ENCODE measurements at places on chromosomes 2 and 18.
A peak's percentile ranks its signal among the peaks of the same experiment; 100 is the strongest.

- peak; percentile 64 for DNase-seq
These were observed 86.0 kb downstream of the RBMS1 start for GRCh38 chr2:160407393-160408172.

GRCh38 chr2:171036532-171036931 is 107.5 kb downstream of the GORASP2 start:
- no peak for DNase-seq

DNA sequence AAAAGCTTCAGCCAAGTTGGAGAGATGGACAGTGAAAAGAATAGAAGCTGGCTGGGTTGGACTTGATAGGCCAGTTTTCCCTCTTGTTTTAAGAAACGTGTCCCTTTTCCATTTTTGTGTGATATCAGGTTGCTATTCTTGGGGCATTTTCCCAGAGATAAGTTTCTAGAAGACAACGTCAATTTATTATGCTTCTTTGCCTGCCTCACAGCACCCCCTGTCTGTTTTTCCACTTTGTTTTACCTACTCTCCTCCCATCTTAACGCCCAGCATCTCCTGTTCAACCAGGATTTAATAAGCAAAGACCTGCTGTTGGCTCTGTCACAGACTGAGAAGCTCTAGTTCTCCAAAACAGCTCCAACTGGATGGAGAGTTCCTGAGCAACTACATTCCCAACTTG is 317.8 kb upstream of the ZNF521 start:
- DNase-seq = no peak

- no peak for DNase-seq
These were observed 37.6 kb upstream of the ARL4C start for GRCh38 chr2:234534515-234534914.

DNA sequence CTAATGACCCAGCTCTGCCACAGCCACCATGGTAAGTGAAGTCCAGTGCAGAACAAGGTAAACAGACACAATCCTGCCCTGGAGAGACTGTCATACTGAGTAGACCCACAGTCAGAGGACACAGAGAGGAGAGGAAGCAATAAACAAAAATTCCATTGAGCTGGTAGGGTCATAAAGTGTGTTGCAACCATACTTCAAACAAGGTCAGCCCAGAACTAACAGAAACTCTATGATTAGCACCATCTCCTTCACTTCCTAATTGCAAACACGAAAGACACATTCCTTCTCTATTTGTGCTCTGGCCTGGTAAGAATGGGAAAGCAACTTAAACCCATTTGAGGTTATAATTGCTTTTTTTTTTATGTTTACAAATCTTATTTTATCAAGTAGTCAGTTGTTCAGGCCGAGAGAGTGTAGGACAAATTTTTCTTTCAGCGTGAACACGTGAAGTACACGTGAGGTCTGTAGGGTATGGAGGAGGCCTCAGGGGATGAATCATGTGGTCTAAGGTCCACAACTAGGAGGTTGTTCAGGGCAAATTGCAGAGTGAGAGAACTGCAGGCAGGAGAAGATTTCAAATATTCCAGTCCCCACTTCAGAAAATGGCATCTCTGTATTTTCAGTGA is 71.4 kb upstream of the GLS start:
- no peak for DNase-seq

GRCh38 chr2:222261504-222261903 is 37.3 kb downstream of the PAX3 start:
- DNase-seq = no peak

DNA sequence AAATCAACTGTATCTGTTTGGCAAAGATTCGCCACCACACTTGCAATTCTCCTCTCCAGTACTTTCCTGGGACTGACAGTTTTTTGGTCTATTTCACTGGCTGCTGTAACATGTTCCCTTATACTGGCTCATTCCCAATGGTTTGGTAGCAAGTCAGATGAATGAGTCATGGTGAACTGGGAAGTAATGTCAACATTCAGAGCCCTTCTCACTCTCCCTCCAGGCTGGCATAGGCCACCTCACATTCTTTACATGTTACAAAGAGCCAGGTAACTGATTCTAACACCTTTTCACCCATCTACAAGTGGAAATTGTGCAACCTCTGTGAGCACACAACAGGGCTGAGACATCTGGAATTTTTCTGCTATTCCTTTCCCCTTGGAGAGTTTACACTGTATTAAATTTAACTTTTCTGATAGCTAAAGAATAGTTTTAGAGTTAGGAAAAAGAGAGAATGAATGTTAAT is 111.3 kb upstream of the TLK1 start:
- no peak for DNase-seq

GRCh38 chr2:126774761-126775160 is 118.8 kb downstream of the GYPC start:
- DNase-seq = no peak

Measured in stimulated activated naive B cell treated with anti-CD40 and anti-IgM and Interleukin-4, amounts not matched to agents 10 μg/mL and 1 μg/mL and 100 μg/mL, for 72 hours (primary cell).